ENCODE measurements at places on chromosomes 5 and 9.

- DNase-seq = no peak
Observed at GRCh38 chr9:84592918-84593317, 76.6 kb upstream of the NTRK2 start.

DNA sequence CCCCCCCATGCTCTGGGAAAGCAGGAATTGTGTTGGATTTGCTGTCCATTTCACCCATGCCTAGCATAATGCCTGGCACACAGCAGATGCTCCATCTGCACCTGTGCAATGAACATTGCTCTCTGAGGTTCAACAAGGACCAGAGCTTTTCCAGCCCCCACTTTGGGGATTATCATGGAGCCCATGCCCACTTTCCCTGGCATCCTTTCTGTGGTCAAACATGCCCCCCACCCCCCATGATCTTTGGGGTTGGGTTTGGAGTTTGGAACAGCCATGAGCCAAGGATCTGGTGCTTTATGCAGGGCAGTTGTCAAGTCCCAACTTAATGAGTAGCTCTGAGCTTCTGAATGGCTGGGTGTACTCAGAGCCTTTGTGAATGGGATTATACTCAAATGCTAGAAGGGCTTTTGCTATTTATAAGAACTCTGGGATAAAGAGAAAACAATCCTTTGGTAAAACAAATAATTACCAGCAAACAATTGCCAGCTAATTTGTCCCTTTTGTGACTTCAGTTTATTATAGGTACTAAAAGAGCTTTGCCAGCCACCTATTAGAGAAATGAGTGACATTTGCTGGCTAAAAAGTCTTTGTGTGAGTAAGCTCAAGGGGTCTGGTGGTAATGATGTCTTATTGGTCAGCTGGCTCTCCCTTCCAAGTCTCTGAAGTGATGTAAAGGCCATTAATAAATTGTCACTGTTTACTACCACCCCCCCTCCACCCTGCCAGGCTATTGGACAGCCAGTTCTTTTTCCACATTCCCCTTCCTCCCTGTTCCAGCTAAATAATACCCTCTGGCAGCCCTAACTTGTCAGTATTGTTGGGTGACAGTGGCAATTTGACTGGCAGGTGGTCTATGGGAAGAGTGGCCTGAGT is 182.3 kb downstream of the MACROH2A1 start:
- no peak for DNase-seq

DNA sequence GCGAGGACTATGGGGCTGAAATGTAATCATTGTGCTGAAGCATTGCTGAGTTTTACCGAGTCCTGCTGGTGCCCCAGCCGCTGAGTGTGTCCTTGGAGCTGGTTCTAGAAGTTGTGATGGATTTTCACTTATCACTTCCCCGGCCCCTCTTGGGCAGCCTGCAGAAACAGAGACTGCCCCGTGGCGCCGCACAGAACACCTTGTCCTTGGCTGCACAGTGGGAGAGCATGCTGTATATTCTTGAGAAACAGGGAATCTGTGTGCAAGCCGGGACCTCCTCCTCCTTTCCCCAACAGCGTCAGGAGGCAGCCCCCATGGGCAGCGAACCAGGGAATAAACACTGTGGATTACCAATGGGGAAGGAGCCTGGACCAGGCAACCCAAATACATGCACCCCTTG is 90.6 kb upstream of the RUFY1 start:
- DNase-seq = peak; percentile 17

DNA sequence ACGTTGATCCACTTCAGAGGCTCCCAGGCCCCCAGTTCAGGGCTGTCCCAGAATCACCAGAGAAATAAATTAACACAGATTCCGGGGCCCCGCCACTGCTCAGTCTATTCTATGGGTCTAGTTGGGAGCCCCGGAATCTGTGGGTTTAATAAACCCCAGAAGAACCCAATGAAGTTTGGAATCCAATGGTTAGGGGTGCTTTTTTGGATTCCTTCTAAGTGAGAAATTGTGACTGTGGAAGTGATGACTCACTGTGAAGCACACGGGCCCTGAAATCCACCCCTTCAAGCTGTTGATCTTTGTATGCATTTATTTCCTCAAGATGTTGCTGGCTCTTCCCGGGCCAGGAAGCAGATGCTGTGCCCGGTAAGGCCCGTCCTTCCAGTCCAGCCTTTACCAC is 57.3 kb upstream of the SLC28A3 start:
- peak; percentile 64 for DNase-seq
